ENCODE measurements at places on chromosomes 11 and 22. TPM values are rescaled to one million over a fixed set of nuclear protein-coding genes. Genes with fewer than 3 reads are reported as not detected.
A peak's percentile ranks its signal among the peaks of the same experiment; 100 is the strongest.

PNPLA5 gene
- total RNA-seq: not detected

OVOL1 gene
- not detected for total RNA-seq

DNA sequence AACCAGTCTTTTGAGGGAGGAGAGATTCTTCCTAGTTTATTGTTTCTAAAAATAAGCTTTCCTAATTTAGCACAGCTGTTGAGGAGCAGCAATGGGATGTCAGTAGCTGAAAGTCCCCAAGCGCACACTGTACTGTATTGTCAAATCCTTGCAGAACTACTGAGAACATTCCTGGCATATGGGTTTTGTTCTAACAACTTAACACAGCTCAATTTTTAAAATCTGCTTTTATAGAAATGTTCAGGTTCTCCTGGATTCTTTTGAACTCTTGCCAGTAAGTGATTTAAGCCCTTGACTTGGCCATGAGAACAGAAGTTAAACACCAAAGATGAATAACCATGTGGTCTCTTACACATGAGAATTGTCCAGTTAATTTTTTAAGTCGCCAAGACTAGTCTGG, 218.6 kb downstream of the FAT3 start:
- no peaks in the 10 kb centered on the region for H3K4me1 ChIP-seq
- no peak for DNase-seq
- no peak overlapping the region for H3K4me3 ChIP-seq
- no peak overlapping the region for H3K27ac ChIP-seq
- no peaks in the 10 kb centered on the region for H3K36me3 ChIP-seq

GRCh38 chr11:14304601-14305000, 54.4 kb downstream of the RRAS2 start:
- no peaks in the 10 kb centered on the region for H3K27me3 ChIP-seq
- H3K4me3 ChIP-seq: no peak overlapping the region
- DNase-seq: no peak
- peaks cover 40% of the 10 kb centered on the region for H3K4me1 ChIP-seq

VWCE gene
- total RNA-seq: 6.2 TPM

GRCh38 chr22:48665311-48665995, 1162.2 kb downstream of the BRD1 start:
- no peaks in the 10 kb centered on the region for H3K27me3 ChIP-seq
- no peaks in the 10 kb centered on the region for H3K4me1 ChIP-seq
- H3K27ac ChIP-seq: no peak overlapping the region
- no peaks in the 10 kb centered on the region for H3K36me3 ChIP-seq

GSTT2 gene
- total RNA-seq: 0.59 TPM

LRRC74B gene
- under 0.01 TPM for total RNA-seq

GRCh38 chr11:11981364-11981763, 27.1 kb downstream of the DKK3 start:
- no peak overlapping the region for H3K27ac ChIP-seq
- H3K36me3 ChIP-seq: no peaks in the 10 kb centered on the region
- no peaks in the 10 kb centered on the region for H3K27me3 ChIP-seq
- no peak for DNase-seq
- peaks cover 75% of the 10 kb centered on the region for H3K4me1 ChIP-seq

DNA sequence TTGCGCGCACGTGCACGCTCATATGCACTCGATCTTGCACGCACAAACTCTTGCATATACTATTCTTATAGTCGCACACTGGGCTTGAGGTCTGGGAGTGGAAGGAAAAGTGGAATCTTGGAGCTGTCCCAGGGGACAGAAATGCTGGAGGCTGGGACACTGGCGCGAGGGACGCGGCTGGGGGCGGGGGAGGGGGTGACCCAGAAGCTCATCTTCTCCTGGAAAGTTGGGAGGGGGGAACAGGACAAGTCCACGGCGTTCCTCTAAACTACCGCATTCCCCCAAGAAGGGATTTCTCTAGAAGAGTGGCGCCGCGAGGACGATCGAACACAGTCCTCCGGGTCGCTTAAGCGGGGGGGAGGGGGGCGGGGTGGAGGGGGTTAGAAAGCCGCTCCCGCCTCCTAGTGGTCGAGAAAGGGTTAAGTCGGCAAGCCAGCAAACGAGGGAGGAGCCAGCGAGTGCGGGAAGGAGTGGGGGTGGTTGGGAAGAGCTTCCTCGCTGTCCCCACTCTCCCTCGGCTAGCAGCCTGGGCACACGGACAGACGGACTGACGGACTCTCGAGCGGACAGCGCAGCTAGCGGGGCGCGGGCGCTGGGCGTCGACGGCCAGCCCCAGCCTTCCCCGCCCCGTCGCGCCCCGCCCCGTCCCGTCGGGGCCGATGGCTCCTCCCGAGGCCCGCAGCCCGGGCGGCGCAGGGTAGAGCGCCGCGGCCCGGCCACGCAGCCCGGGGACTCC, at the start of gene RTN4RL2:
Gene RTN4RL2 (plus strand): TSS at position 507 of the 736 bp plus-strand sequence. CDS start 338 bp downstream, outside the sequence.
- peak within 1 kb of the TSS; percentile 60 for H3K4me3 ChIP-seq
- H3K27ac ChIP-seq: no peak within 1 kb of the TSS
- H3K4me1 ChIP-seq: peaks cover 8% of the 10 kb centered on the region
- DNase-seq: peak; percentile 96
- H3K27me3 ChIP-seq: peaks cover 45% of the 10 kb centered on the region

TBX10 gene
- total RNA-seq: not detected

RAB36 gene
- 8.5 TPM for total RNA-seq

- H3K4me1 ChIP-seq: no peaks in the 10 kb centered on the region
- no peak overlapping the region for H3K4me3 ChIP-seq
- H3K27ac ChIP-seq: no peak overlapping the region
Measured at GRCh38 chr11:19164230-19164855, 37.4 kb downstream of the CSRP3 start.

CNTF gene
- total RNA-seq: 1.8 TPM

GRCh38 chr11:121479698-121480238, 27.0 kb upstream of the SORL1-AS1 start:
- H3K4me1 ChIP-seq: no peaks in the 10 kb centered on the region
- H3K27me3 ChIP-seq: peaks cover 21% of the 10 kb centered on the region
- H3K27ac ChIP-seq: no peak overlapping the region
- no peaks in the 10 kb centered on the region for H3K36me3 ChIP-seq
- no peak for DNase-seq
- H3K4me3 ChIP-seq: no peak overlapping the region

DNA sequence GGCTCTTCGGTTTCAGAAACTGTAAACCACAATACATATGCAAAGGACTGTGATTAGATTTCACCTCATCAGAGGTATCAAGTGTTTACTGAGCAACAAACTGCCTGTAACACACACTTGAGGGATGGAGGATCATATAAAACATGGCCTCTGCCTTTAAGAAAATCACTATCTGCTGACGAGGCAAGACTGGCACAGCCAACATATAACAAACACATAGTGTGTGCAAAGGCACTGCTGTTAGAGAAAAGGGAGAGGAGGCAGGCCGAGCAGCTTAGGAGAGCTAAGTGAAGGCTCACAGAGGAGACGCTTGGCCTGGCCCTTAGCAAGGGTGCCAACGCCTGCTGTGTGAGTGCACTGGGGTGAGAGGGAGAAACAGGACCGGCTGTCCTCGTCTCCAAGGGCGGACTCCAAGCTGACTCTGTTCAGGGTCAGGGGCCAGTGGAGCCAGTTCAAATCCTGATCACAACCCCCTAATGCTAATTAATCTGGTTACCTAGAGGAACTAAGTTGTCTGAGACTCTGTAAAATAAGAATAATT, 48.2 kb downstream of the LRFN4 start:
- no peak overlapping the region for H3K27ac ChIP-seq
- H3K4me1 ChIP-seq: peaks cover 19% of the 10 kb centered on the region
- no peak overlapping the region for H3K4me3 ChIP-seq
- no peaks in the 10 kb centered on the region for H3K27me3 ChIP-seq

ACRV1 gene
- total RNA-seq: not detected
